ENCODE measurements at places on chromosomes 16 and 17. TPM values are rescaled to one million over a fixed set of nuclear protein-coding genes. Genes with fewer than 3 reads are reported as not detected.

ZSCAN10 gene
- 0.25 TPM for total RNA-seq

DNA sequence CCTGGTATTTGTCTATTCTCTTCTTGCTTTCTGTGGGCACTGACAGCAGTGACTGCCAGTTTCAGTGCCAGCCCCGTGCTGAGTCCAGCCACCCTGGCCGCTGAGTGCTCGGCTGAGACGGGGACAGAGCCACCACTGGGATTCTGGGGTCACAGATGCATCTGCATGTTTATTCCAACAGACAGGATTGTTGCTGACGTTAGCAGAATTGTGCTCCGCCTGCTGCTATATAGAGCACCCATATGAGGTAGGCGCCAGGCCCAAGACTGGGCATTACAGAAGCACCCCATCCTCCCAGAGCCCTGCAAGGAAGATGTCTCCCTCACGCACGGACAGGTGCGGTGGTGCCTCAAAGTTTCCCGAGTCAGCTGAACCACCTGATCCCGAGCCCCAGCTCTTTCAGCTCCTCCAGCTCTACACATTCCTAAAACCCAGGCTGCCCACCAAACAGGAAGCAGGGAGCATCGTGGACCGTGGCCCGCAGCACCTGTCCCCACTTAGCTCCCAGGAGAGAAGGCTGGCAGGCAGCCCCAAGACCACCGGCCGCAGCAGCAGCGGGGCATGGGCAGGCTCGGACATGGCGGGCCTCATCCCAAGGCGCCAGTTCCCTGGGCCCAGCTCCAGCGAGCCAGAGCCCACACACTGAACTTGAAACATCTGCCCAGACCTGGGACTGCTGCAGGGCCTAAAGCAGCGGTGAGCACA, 44.9 kb upstream of the RASD1 start:
- no peak overlapping the region for H3K4me3 ChIP-seq
- H3K4me1 ChIP-seq = no peaks in the 10 kb centered on the region
- H3K27ac ChIP-seq = no peak overlapping the region

DNA sequence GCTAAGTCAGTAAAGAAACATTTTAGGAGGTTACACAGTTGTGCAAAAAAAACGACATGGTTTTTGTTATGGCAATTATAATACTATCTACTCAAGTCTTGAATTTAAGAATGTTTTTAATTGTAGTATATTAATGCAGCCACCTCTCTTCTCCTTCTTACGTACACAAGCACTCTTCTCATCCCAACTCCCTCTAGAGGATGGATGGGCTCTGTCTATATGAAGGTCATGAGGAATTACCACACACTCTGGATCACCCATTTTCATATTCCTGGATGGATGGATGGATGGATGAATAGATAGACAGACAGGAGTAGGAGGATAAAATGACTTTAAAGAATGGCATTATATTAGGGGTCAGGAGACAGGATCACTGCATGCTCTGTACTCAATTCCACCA, 120.0 kb downstream of the PHKB start:
- peaks cover 19% of the 10 kb centered on the region for H3K4me1 ChIP-seq
- no peak overlapping the region for H3K27ac ChIP-seq
- DNase-seq = no peak
- H3K36me3 ChIP-seq = peaks cover 18% of the 10 kb centered on the region
- H3K27me3 ChIP-seq = no peaks in the 10 kb centered on the region

DNA sequence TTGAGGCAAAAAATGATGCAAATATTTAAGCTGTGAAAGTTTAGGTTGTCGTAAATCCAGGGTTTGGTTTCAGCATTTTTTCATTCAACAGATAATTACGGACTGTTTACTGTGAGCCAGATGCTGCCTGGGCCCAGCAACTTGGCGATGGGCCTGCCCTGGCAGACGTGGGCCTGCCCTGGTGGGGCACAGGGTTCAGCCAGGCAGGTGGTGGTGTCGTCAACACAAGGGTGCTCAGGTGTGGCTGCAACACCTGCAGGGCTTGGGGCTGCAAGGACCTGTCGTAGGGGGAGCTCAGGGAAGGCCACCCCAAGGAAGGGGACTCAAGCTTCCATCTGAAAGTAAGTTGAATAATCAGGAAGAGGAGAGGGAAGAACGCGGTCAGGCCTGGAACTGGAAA, 15.1 kb downstream of the ZC3H18 start:
- H3K36me3 ChIP-seq = peaks cover 33% of the 10 kb centered on the region
- DNase-seq = no peak
- H3K27ac ChIP-seq = no peak overlapping the region
- peaks cover 46% of the 10 kb centered on the region for H3K4me1 ChIP-seq
- no peaks in the 10 kb centered on the region for H3K27me3 ChIP-seq
- H3K4me3 ChIP-seq = no peak overlapping the region

ZNF624 gene
- 3.8 TPM for total RNA-seq

DNA sequence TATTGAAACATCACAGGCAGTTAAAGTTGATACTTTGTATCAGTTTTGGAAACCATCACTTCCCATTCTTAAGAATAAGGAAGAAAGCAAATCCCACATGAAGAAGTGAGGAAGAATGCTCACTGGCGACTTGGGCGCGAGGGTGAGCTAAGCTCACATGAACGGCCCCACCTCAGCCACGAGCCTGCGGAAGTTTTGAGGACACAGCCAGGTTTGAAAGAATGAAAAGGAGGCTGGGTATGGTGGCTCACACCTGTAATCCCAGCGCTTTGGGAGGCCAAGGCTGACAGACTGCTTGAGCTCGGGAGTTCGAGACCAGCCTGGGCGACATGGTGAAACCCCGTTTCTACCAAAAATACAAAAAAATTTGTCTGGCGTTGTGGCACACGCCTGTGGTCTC, 110.3 kb upstream of the CHMP6 start:
- H3K27ac ChIP-seq = no peak overlapping the region
- H3K36me3 ChIP-seq = peaks cover 45% of the 10 kb centered on the region
- no peaks in the 10 kb centered on the region for H3K27me3 ChIP-seq
- peaks cover 36% of the 10 kb centered on the region for H3K4me1 ChIP-seq
- no peak for DNase-seq

- H3K27me3 ChIP-seq = no peaks in the 10 kb centered on the region
- no peaks in the 10 kb centered on the region for H3K36me3 ChIP-seq
Observed at GRCh38 chr16:56728027-56728426, 1.9 kb upstream of the NUP93 start.

DNA sequence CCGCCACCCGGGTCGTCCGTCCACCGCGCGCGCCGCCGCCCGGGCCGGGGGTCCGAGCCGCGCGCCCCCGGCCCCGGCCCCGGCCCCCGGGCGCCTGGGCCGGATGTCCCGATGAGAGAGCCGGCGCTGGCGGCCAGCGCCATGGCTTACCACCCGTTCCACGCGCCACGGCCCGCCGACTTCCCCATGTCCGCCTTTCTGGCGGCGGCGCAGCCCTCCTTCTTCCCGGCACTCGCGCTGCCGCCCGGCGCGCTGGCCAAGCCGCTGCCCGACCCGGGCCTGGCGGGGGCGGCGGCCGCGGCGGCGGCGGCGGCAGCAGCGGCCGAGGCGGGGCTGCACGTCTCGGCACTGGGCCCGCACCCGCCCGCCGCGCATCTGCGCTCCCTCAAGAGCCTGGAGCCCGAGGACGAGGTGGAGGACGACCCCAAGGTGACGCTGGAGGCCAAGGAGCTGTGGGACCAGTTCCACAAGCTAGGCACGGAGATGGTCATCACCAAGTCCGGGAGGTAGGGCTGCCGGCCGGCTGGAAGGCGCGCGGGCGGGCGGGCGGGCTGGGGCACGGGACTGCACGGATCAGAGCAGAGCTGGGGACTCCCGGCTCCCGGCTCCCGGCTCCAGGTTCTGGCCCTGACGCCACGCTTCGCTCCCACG, 548 bp downstream of the TBX2 start:
- peaks cover 33% of the 10 kb centered on the region for H3K4me1 ChIP-seq
- H3K4me3 ChIP-seq = peak overlapping the region; percentile 32

- peaks cover 4% of the 10 kb centered on the region for H3K27me3 ChIP-seq
- no peak overlapping the region for H3K4me3 ChIP-seq
- H3K36me3 ChIP-seq = no peaks in the 10 kb centered on the region
- DNase-seq = no peak
- H3K27ac ChIP-seq = no peak overlapping the region
Observed at GRCh38 chr16:84278968-84279367, 15.7 kb upstream of the WFDC1 start.

C17orf78 gene
- not detected for total RNA-seq

- no peaks in the 10 kb centered on the region for H3K27me3 ChIP-seq
- no peak overlapping the region for H3K27ac ChIP-seq
- peaks cover 73% of the 10 kb centered on the region for H3K36me3 ChIP-seq
- DNase-seq = no peak
- peaks cover 5% of the 10 kb centered on the region for H3K4me1 ChIP-seq
- H3K4me3 ChIP-seq = no peak overlapping the region
Observed at GRCh38 chr16:19703172-19703889, 14.7 kb downstream of the KNOP1 start.

GRCh38 chr17:74759243-74759801, 10.9 kb downstream of the NHERF1 start:
- DNase-seq = peak; percentile 75
- peak overlapping the region; percentile 81 for H3K27ac ChIP-seq
- H3K4me1 ChIP-seq = peaks cover 68% of the 10 kb centered on the region
- no peaks in the 10 kb centered on the region for H3K27me3 ChIP-seq
- peaks cover 18% of the 10 kb centered on the region for H3K36me3 ChIP-seq

TBX4 gene
- not detected for total RNA-seq

- H3K4me3 ChIP-seq = no peak overlapping the region
- H3K27me3 ChIP-seq = no peaks in the 10 kb centered on the region
- peak overlapping the region; percentile 63 for H3K27ac ChIP-seq
- H3K36me3 ChIP-seq = no peaks in the 10 kb centered on the region
Observed at GRCh38 chr17:47200325-47200664, 8.9 kb upstream of the MYL4 start.

HAP1 gene
- 0.07 TPM for total RNA-seq

- no peaks in the 10 kb centered on the region for H3K27me3 ChIP-seq
- no peak overlapping the region for H3K4me3 ChIP-seq
- H3K27ac ChIP-seq = peak overlapping the region; percentile 80
- H3K4me1 ChIP-seq = peaks cover 68% of the 10 kb centered on the region
Observed at GRCh38 chr16:23874613-23875294, 39.0 kb downstream of the PRKCB start.

DNA sequence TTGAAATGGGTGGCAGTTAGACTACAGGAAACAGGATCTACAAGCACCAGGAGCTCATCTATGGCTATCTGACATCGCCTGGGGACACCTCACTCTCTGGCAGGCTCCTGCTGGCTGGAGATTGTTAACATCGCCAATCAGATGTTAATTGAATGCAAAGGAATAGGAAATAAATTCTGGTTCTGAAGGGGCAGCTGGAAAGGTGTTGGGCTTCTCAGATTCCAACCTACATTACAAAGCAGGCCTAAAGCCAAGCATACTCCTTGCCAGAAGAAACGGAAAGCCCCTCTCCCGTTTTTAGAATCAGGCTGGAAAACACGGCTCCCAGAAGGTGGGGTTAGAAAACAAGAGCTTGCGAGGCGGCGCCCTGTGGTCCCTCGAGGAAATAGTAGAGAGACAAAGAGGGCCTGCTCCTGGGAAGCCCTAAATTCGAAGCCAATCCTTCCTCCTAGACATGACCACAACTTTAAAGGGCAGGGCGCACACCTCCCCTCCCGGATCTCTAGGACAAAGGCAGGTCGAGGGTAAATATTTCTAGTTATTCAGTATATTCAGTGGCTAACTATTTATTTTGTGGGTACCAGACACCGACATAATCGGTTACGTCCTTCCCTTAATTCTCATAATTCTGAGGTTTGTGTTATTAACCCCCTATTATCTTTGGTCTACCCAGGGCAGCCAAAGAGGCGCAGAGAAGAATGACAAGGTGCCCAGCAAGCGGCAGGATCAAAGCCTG, 763 bp upstream of the TOM1L1 start:
- no peaks in the 10 kb centered on the region for H3K36me3 ChIP-seq
- peaks cover 7% of the 10 kb centered on the region for H3K4me1 ChIP-seq
- H3K4me3 ChIP-seq = peak overlapping the region; percentile 14
- H3K27ac ChIP-seq = no peak overlapping the region
- DNase-seq = no peak

Data from activated CD8-positive, alpha-beta T cell treated with anti-CD3 and anti-CD28 coated beads for 36 hours (primary cell).